ENCODE measurements at places on chromosomes 7 and 10. TPM values are rescaled to one million over a fixed set of nuclear protein-coding genes. Genes with fewer than 3 reads are reported as not detected.

DNA sequence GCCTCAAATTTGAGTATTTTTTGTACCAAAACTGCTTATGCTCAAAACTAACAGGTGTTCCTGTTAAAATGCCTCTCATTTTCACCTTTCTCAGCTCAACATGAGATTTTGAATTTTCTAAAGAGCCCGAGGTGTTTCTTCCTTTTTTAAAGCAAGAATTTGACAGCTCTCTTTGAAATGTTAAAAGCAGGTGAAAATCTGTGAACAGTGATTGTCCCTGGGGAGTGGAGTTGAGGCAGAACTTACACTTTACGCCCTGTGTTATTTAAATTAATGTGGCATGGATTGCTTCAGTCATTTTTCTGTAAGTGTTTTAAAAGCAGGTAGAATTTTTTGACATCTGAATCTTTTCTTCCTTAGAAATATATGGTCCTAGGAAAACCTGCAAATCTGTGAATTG, 9.2 kb upstream of the GPR15LG start:
- no peak for DNase-seq

DNA sequence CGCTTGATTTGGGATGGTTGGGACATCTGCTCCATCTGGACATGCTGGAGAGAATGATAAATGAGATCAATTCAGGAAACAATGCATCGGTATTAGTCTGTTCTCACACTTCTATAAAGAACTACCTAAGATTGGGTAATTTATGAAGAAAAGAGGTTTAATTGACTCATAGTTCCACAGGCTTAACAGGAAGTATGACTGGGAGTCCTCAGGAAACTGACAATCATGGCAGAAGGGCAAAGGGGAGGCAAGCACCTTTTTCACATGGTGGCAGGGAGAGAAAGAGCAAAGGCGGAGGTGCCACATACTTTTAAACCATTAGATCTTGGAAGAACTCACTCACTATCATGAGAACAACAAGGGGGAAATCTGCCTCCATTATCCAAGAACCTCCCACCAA, 16.8 kb upstream of the TSPAN12 start:
- no peak for DNase-seq

Gene H2BK1
- total RNA-seq, result not detected

GRCh38 chr7:115477193-115477651, 553.3 kb downstream of the TFEC start:
- DNase-seq, result peak; percentile 45

GRCh38 chr10:131843881-131844284, 56.9 kb upstream of the PPP2R2D start:
- no peak for DNase-seq

DNA sequence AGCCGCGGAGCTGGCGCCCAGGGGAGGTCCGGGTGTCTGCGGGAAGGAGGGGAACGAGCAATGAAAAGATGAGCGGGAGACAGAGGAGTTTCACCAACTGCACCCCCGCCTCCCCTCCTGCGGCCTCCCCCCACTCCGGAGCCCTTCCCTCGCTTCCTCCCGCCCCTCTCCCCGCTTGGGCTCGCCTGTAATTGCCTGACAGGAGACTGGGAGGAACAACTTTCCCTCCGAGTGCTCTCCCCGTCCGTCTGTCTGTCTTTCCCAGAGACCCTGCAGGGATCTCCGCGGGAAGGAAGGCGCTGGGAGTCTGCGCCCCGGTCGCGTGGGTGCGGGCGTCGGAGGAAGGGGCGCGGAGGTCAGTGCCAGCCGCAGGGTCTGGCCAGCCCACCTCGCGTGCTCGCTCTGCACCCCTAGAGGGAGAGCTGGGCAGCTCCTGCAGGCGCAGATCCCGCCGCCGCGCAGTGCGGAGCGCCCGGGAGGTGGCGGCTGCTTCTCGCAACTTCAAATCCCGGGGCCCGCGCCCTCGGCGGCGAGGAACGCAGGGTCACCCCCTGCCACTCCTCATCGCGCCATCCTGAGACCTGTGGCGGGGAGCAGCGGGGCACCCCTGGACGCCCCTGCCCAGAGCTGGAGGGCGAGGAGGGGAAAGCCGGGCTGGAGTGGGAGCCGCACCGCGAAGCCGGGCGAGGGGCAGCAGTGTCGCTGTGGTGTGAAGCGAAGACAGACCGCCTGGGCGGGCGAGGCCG, 511 bp upstream of the NRP1 start:
- peak; percentile 83 for DNase-seq

DNA sequence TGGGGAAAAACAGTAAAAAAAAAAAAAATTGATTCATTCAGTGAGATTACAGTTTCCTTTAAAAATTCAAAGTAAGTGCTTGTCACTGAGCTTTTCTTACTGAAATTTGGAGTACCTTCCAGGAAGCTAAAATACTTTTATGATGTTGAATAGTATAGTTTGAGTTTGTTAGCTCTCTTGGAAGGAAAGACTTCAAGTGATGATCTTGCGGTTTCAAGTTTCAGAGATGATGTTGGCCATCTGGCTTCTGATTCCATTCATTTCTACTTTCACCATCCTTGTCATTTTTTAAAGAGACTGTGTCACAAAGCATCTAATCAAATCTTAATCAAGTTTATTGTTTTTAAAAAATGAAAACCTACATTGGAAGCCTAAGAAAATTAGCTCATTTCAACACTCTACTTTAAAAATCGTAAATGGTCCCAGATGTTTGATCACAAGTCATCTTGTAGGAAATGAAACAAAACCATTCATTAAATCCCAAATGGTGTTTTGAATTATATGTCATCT, 4.9 kb upstream of the HERPUD2 start:
- DNase-seq, result no peak

- no peak for DNase-seq
Observed at GRCh38 chr10:31404640-31405039, 85.6 kb downstream of the ZEB1 start.

- no peak for DNase-seq
Observed at GRCh38 chr7:149489391-149490024, 8.1 kb downstream of the ZNF746 start.

Gene NUDT1
- total RNA-seq, result 19.5 TPM

Gene ADAP1
- total RNA-seq, result 61.1 TPM

DNA sequence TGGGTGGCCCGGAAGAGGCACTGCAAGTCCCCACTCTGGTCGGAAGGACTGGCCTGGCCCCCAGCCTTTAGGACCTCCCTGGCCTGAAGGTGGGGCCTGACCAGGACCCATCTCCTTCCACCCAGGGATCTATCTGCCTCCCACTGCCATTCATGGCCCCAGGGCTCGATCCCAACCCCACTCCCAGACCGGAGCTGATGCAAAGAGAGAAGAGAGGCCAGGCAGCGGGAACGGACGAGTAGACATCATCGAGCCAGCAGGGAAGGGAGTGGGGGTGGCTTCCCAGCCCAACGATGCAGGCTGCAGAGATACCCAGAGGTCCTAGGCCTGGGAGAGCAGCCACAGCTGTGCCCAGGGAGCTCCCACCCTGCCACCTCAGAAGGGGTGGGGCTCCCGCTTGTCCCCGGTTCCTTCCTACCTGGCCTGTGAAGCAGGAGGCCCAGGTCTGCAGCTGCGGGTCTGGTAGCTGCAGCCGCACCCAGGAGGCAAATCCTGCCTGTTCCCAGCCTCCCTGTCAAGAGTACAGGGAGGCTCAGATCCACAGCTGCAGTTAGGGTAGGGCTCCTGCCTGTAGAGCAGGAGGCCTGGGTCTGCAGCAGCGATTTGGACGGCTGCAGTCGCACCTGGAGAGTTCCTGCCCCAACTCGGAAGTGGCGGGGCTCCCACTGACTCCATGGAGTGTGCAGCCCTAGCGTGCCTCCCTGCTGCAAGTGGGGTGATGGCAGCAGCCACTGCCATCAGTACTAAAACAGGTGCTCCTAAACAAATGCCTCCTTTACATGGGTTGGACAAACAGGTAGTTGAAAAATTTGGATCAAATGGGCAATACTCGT, 1151.0 kb upstream of the PHF14 start:
- DNase-seq, result no peak

Gene PDCD4
- total RNA-seq, result 149 TPM

DNA sequence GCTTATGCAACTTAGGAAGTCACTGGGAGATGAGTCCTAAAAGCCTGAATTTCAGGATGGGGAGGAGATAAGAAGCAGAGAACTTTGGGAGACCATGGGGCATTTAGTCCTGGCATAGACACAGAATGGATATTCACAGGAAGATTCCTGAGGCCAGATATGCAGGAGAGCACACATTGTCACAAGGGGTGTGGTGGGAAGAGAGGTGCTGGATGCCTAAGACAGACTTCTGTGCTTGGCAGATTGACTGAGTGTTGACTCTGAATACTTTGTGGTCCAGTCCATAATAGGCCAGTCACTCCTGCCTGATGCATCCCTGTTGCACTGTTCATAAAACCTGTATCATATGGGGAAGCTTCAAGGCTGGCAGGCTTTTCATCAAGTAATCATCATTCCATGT, 18.5 kb downstream of the SRI start:
- DNase-seq, result no peak

- no peak for DNase-seq
Observed at GRCh38 chr7:2065528-2065927, 167.2 kb downstream of the MAD1L1 start.

- no peak for DNase-seq
Observed at GRCh38 chr7:71191771-71192170, 59.8 kb downstream of the GALNT17 start.

GRCh38 chr7:154653281-154653680, 349.6 kb downstream of the PAXIP1 start:
- DNase-seq, result no peak

DNA sequence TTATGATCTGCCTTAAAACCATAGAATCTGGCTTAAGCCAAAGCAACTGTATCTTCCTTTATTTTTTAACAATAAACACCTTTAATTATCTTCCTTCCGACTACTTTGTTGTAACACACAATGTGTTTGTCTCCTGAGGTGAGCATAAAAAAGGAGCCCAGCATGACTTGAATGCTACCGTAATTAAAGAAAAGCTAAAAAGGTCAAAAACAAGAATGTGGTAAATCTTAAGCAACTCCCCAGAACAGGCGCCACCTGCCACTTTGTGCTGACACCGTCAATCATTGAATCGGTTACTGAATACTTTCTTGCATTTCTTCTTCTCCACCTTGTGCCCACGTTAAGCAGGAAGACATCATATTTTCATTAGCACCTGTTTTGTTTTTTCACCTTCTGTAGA, 569.9 kb upstream of the C7orf33 start:
- DNase-seq, result no peak

GRCh38 chr10:93199191-93199751, 125.6 kb downstream of the CYP26A1 start:
- DNase-seq, result no peak

Gene HTRA1
- 1.4 TPM for total RNA-seq

Gene FANK1
- 0.59 TPM for total RNA-seq

DNA sequence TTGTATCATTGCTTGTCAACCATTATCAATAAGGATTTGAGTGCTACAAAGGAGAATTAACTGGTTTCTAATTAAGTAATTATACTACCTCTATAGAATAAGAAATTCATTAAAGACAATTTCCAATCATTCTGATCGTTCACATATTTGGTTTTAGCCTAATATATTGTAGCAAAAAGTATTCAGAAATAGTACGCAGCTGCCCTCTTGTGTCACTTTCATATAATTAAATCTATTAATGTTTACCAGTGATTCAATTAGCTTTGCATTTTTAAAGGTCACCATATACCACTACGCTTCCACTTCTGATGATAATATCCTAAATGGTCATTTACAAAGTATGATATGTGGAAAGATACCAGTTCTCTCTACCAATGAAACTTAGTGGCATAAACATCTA, 128.3 kb downstream of the NEBL start:
- DNase-seq, result no peak
